Stomach (tissue), 19 donors: ENCODE measurements at places on chromosomes 7 and 10.
A peak's percentile ranks its signal among the peaks of the same experiment; 100 is the strongest.

DNA sequence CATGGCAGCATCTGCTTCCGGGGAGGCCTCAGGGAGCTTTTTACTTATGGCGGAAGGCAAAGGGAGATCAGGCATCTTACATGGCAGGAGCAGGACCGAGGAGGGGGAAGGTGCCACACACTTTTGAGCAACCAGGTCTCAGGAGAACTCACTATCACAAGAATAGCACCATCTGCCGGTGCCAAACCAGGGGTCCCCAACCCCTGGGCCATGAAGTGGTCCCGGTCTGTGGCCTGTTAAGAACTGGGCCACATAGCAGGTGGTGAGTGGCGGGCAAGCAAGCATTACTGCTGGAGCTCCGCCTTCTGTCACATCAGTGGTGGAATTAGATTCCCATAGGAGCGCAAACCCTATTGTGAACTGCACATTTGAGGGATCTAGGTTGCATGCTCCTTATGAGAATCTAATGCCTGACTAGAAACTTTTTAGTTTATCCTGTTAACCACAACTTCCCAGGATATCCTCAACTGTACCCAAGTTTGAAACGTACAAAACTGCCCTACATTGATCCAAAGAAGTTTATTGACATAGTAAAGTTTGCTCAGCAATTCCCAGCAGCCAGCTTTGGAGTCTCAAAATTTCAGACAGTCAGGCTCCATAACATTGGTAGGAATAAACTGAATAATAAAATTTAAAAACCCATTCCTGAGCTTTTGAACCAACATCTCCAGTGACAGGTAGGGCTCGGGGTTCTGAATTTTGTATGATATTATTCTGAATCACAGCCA lies 228.4 kb upstream of the TAC1 start:
- no peaks in the 10 kb centered on the region for H3K4me1 ChIP-seq
- DNase-seq = no peak
- no peaks in the 10 kb centered on the region for H3K27me3 ChIP-seq
- no peak overlapping the region for H3K27ac ChIP-seq
- H3K36me3 ChIP-seq = no peaks in the 10 kb centered on the region

GRCh38 chr10:112087953-112088456 lies 95.6 kb downstream of the GPAM start:
- H3K27me3 ChIP-seq = no peaks in the 10 kb centered on the region
- no peaks in the 10 kb centered on the region for H3K4me1 ChIP-seq
- no peaks in the 10 kb centered on the region for H3K36me3 ChIP-seq

DNA sequence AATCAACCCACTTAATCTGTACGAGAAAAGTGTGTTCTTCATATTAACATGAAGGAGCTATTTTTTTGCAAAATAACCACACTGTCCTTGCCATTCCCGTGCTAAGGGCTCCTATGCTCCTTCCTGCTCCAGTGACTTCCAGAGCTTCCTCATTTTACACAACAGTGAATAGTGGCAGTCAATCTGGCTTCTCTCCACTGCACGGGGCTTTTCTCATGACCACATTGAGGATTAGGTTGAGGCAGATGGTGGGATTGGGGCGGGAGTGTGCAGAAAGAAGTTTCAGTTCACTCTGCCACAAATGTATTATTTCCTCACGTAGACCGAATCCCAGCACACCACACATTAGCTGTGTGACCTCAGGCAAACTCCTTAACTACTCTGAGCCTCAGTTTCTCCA lies 235.1 kb downstream of the ARHGAP12 start:
- no peak overlapping the region for H3K27ac ChIP-seq
- no peaks in the 10 kb centered on the region for H3K27me3 ChIP-seq
- H3K4me3 ChIP-seq = no peak overlapping the region
- no peaks in the 10 kb centered on the region for H3K36me3 ChIP-seq

- H3K4me3 ChIP-seq = no peak overlapping the region
- peak; percentile 66 for DNase-seq
- H3K36me3 ChIP-seq = no peaks in the 10 kb centered on the region
- H3K4me1 ChIP-seq = no peaks in the 10 kb centered on the region
- peaks cover 55% of the 10 kb centered on the region for H3K27me3 ChIP-seq
Observed at GRCh38 chr7:155590215-155591018, 44.1 kb upstream of the CNPY1 start.

DNA sequence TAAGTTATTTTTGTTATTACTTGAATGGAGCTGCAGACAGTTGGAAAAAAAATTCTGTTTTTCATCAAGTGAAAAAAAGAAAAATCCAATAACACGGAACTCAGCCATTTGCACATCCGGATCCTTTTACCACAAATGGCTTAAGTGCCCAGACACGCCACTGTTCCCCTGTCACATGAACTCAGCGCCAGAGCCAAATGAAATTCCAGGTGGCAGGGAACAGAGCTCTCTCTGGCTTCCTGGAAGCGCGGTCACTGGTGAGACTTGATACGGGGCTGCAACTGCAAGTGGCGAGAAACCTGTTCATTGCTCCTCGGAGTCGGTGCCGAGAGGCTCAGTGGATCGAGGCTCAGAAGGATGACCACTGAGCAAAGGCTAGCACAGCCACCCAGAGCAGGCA lies 60.8 kb upstream of the NPTX2 start:
- no peak for DNase-seq
- H3K27ac ChIP-seq = no peak overlapping the region
- no peaks in the 10 kb centered on the region for H3K4me1 ChIP-seq

DNA sequence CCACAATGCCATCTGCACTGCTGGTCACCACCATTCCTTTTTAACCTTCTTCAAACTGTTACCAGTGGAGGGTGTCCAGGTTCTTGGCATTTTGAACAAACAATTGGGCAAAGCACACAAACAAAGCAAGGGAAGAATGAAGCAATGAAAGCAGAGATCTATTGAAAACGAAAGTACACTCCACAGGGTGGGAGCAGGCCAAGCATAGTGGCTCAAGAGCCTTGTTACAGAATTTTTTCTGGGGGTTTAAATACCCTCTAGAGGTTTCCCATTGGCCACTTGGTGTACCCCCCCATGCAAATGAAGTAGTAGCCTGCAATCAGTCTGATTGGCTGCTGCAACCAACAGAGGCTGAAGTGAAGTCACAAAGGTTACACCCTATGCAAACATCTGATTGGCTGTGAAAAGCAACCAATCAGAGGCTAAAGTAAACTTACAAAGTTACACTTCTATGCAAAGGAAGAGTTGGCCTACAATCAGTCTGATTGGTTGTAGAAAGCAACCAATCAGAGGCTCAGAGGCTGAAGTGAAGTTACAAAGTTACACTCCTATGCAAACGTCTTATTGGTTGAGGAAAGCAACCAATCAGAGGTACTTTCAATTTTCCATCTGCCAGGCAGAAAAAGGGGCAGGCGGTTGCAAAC lies 103.2 kb upstream of the WAC start:
- H3K27ac ChIP-seq = no peak overlapping the region
- no peaks in the 10 kb centered on the region for H3K27me3 ChIP-seq
- no peak overlapping the region for H3K4me3 ChIP-seq
- DNase-seq = no peak
